A172 (cell line): ENCODE measurements at places on chromosomes 7 and 10.
A peak's percentile ranks its signal among the peaks of the same experiment; 100 is the strongest.

GRCh38 chr7:96178581-96178980 lies 143.3 kb downstream of the SLC25A13 start:
- DNase-seq: no peak

DNA sequence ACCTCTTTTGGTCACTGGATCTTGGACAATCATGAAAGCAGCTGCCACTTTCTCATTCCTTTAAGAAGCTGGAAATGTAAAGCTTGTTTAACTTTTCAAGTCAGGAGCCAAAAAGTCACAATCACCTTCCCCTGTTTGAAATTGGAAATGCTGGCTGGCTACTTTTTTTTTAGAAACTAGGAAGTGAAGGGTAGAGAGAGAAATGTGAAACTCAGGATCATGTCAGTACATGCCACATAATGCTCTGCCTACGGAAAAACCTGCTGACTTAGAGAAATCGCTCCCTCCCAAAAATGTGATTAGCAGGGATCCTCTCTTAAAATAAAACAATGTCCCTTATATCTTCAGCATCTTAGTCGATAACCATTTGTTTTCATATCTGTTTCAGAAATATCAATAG lies 188.4 kb upstream of the C7orf33 start:
- no peak for DNase-seq

- DNase-seq: no peak
Measured at GRCh38 chr7:133702078-133702477, 425.1 kb upstream of the LRGUK start.

GRCh38 chr10:87593702-87594101 lies 66.0 kb upstream of the PAPSS2 start:
- DNase-seq: no peak

DNA sequence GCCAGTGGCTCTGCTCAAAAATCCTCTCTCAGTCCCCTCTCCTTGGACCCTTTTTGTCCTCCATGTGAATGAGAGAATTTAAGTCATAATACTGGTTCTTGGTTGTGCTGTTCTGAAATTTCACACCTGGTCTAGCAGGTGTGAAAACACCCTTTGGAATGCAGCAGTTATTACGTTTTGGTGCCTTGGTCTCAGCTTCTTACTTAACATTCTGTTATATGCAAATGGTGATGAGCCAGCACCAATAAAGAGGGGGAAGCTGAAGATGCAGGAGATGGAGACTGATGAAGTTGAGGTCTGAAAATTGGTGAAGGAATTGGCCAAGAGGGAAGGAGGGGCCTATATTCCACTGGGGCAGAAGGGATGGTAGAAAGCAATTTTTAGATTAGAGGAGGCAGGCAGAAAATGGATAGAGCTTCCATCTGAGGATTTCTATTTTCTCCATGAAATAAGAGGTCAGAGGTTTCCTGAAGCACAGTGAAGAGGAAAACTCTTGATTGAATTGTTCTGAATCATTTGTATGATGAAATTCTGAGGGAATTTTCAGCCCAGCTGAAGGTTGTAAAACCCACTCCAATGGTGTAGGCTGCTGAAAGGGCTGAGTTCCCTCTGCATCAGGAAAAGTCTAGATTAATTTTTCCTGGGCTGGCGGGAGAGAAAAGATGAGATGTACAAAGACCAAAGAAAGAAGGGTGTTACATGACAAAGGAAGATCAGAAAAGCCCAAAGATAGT lies 94.0 kb upstream of the FAM180A start:
- no peak for DNase-seq

- no peak for DNase-seq
Measured at GRCh38 chr10:30748152-30748973, 118.8 kb upstream of the LYZL2 start.

GRCh38 chr7:110646804-110647203 lies 444.1 kb upstream of the LRRN3 start:
- DNase-seq: no peak

DNA sequence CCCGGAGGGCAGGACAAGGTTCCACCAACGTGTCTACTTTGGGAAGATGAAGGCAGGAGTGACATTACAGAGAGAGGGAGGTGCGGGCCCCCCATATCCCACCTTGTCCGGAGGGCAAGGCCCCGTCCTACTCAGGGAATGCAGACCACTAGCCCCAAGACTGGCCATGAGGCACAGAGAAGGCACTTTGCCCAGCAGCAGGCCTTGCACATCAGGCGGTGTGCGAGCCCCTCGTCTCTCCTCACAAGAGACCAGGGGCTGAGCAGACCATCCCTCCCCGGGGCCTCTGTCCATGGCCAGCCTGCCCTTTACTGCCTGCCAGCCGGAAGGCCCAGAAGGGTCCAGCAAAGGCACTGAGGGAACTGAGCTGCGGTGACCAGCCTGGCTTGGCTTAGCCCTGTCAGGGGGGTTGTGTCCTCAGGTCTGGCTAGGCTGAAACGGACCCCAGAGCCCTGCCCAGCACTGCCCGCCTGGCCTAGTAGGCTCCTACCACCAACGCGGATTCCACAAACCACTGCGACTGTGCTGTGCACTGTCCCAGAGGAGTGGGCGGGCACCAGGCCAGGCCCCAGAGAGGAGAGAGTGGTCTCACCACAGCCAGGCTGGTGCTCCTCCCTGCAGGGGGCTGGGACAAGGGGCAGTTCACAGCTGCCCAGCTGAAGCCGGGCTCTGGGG lies 16.7 kb downstream of the CAMK2B start:
- no peak for DNase-seq

DNA sequence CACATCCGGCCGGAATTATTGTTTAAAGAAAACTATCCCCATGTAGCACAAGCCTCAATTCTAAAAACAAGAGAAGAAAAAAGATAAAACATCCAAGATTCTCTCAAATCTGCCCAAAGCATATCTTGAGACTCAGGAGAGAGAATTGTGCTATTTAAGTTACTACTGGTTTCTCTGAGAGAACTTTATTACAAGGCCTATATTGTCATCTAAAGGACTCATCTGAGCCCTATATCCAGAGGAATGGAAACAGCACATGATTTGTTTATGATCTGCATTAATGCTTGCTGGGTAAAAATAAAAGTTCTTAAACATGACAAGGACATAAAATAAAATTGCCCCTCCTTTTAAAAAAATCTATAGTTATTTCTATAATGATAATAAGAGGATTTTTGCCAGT lies 25.0 kb downstream of the LRRN3 start:
- no peak for DNase-seq

DNA sequence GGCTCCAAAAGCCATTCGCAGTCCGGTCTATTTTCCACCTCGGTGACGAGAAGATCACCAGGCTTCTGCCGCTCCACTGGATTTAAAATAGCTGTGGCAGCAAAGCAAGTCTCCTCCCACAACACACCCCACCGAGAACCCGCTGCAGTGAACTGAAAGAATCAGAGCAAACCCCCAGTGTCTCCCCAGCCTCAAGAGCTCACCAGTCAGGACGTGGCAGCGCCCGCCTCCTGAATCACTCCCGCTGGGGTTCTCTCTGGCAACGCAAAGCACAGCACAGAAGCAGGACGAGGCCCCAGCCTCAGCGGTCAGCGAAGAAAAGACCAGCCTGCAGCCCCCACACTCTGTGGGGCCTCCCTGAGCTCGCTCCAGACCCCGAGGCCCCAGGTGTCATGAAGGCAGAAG lies 126.1 kb upstream of the PPP2R2D start:
- no peak for DNase-seq

DNA sequence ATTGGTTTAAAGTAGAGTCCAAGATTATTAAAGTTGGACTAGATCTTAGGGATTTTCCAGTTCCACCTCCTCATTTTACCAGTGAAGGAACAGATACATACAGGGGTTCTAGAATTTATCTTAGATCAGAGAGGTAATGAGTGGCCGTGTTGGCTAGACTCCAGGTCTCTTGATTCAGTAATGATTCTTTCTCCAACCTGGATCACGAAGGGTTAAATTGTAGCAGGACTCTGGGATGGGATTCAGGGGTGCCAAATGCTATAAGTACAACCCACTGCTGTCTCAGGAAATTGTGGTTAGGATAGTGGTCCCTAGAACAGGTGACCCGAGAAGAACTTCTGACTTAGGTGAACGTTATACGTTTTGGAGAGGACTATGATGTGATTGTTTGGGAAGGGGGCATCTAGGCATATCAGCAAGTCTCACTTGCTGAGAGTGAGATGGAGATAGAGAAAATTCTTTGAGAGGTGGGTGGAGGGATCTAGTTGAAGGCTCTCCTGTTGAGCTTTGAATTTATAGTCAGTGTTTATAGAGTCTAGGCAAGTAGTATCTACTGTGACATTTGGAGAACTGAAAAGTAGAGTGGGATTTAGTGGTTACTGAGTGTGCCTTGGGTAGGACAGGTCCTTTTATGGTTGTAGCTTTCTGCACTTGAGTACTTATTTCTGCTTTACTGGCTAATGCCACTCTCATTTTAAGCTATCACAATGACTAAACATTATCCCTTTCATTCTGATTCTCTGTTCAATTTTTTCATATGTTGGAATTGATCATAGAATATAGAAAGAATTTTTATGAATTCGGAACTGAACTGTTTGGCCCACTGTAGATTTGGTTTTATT lies 58.3 kb downstream of the ST7 start:
- DNase-seq: no peak

GRCh38 chr10:118027397-118027796 lies 19.3 kb downstream of the RAB11FIP2 start:
- DNase-seq: no peak

- no peak for DNase-seq
Measured at GRCh38 chr10:113322843-113323242, 230.0 kb upstream of the HABP2 start.

GRCh38 chr7:66167773-66168387 lies 37.3 kb upstream of the TPST1 start:
- DNase-seq: peak; percentile 59
